Activated CD4-positive, CD25-positive, alpha-beta regulatory T cell treated with anti-CD3 and anti-CD28 coated beads, Interleukin-2, amount 50 U/mL, for 72 hours (primary cell): ENCODE measurements at places on chromosomes 3 and 15.

GRCh38 chr3:17074559-17074958 lies 189.8 kb downstream of the PLCL2 start:
- no peak for DNase-seq

- no peak for DNase-seq
Measured at GRCh38 chr3:107969994-107970819, 120.6 kb downstream of the CD47 start.

DNA sequence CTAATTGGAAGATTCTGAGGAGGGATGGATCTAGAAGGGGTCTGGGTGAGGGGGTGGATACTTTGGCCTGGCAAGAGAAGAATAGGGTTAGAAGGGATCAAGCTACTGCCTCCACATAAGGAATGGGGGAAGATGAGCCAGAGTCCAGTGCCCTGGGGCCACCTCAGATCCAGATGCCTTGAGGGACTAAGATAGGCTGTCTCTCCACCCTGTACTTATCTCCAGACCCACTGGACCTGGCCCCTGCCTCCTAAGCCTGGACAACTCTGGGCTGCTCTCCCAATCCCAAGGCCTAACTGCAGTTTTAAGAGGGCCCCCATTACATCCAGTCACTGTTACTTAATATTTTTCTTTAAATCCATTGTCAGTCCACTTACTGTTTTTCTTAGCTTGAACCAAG lies 2.0 kb downstream of the DVL3 start:
- DNase-seq: no peak

DNA sequence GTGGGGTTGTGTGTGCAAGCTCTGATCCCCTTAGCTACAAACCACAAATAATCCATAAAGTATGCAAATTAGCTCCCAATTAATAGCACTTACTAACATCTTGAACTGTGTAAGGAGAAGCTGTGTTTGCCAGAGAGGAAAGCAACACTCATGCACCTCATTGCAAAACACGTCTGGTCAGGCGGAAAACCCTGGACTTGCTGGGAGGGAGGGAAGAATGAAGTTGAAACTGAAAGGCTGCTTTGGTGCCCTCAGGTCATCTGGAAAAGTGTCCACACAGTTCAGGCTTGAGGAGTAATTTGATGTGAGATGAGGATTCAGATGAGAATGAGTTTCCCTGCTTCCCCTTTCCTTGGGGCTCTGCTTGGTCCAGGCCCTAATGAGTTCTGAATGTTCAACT lies 185.5 kb upstream of the ANKRD28 start:
- no peak for DNase-seq

DNA sequence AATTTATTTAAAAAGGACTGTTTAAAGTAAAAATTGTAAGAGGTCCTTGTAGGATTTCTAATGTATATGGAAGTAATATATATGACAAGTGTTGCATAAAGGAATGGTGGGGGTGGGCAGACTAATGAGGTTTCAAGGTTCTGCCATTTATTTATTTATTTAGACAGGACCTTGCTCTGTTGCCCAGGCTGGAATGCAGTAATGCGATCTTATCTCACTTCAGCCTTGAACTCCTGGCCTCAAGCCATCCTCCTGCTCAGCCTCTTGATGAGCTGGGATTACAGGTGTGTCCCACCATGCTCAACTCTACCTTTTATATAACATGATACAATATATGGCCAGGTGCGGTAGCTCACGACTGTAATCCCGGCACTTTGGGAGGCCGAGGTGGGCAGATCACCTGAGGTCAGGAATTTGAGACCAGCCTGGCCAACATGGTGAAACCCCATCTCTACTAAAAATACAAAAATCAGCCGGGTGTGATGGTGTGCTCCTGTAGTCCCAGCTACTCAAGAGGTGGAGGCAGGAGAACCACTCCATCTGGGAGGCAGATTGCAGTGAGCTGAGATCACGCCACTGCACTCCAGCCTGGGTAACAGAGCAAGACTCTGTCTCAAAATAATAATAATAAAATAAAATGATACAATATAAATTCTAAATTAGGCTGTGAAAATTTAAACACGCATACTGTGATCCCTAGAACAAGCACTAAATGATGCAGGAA lies 33.8 kb upstream of the IGF2BP2 start:
- DNase-seq: no peak

DNA sequence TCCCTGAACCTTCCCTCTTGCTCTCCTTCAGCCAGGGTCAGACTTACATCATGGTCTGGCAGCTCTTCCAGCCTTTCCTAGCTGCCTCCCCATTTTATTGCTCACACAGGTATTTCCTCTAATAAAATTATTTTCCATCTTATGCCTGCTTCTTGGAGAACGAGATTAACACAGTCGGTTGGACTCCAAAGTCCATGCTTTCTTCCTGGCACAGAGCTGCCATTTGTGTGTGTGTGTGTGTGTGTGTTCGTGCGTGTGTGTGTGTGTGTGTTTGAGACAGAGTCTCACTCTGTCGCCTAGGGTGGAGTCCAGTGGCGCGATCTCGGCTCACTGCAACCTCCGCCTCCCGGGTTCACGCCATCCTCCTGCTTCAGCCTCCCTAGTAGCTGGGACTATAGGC lies 15.5 kb downstream of the FSD2 start:
- DNase-seq: no peak

GRCh38 chr3:189449084-189449483 lies 182.1 kb upstream of the TP63 start:
- no peak for DNase-seq

DNA sequence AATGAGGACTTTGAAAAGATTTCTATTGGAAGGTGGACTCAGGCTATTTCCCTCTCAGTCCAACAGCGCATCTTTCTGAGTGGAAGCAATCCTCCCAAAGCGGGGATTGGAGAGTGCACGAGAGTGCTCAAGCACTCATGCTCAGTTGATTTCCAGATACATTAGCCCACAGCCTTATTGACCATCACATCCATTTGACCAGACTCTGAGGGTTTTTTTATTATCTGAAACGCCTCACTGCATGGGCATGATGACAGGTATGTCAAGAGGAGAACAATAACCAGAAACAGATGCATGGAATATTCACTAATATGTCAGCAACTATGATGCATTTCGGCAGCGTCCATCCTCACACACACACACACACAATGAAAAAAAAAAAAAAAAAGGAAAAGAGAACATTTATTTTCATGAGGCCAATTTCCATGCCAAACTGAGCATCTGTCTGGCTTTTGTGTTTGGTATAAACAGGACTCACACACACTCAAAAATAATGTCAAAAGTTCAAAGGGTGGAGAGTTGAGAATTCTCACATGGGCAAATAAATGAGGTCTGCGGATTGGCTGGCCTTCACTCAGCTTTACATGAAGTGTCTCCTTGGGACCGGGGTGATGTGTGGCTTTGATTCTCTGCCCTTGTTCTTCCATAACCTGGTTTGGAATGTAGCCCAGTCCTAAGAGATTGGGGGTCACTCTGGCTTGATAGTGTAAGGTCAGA lies 371.6 kb downstream of the MCTP2 start:
- DNase-seq: no peak

DNA sequence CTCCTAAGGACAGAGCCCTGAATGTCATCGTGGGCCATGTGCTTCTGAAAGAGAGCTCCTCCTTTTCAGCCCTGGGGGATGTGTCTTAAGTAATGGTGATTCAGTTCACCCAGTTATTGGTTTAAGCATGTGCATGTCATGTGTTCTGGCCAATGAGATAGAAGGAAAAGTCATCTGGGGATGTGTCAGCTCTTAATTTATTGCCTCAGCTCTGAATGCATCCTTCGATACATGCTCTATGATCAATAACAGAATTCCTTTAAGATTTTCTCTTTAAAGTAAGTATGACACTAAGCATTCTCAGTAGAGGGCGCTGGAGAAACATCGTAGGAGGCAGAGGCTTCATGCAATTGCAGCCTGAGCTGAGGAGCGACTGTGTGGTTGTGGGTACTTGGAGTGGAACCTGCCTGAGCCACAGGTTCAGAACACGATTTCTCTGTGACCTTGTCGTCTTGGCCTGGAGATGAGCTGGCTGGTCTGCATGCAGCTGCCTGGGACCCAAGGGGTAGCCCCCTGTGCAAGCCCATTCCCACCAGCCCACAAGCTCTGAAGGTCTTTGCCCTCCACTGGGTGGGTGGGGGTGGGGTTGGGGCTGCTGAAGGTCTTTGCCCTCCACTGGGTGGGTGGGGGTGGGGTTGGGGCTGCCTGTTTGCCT lies 69.5 kb downstream of the C3orf38 start:
- DNase-seq: no peak

GRCh38 chr3:143784446-143784845 lies 63.8 kb downstream of the SLC9A9 start:
- DNase-seq: no peak

- no peak for DNase-seq
Measured at GRCh38 chr15:81160312-81161159, 26.5 kb downstream of the CFAP161 start.

- DNase-seq: no peak
Measured at GRCh38 chr3:61505197-61505596, 56.2 kb upstream of the PTPRG start.

DNA sequence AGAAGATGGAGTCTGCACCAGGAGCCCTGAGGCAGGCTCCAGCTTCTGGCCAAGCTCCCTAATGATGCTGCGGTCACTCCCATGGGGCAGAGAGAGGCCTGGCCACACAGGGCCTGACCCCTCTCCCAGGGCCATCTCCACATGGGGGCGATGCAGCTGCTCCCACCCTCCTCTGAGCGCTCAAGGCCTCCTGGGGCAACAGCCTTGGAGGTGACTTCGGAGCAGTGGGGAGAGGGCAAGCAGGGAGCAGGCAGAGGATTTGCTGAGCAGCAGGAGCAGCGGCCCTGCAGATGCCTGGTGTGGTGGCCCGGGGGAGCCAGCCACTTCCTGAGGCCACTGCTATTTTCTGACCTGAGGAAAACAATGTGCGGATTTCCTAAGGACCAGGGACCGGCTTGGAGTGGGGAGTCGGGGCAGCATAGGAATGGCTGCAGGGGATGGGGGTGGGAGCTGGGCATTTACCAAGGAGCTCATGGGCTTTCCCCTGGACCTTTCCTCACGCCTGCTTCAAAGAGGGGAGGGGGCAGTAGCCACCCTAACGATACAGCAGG lies 81.6 kb upstream of the RPL32 start:
- no peak for DNase-seq

- no peak for DNase-seq
Measured at GRCh38 chr3:38980938-38981337, 70.8 kb downstream of the SCN11A start.

- no peak for DNase-seq
Measured at GRCh38 chr3:149214702-149215101, 6.9 kb downstream of the CP start.

GRCh38 chr3:186108106-186108940 lies 566 bp downstream of the ETV5 start:
- DNase-seq: peak; percentile 35

DNA sequence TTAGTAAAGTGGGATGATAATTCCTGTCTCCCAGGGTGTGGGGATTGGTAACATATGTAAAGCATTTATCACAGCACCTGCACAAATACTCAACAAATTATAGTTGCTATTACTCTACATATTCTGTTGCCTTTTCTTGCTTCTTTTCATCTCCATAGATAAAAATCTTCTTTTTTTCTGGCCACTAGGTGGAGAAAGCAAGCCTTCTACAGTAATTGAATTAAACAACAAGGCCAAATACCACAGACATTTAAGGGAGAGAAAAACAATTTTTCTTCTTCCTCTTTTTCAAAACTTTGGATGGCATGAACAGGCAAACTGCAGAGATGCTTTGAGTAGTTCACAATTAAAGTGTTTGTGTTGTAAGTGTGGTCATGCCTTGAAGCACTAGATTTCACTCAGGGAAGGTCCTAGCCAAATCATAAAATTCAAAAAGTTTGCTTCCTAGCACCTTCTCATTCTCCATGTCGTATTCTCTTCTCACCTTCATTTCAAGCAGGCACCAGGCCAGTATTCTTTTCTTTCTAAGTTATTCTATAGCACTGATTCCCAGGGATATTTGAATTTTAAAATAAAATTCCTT lies 493.4 kb upstream of the TGFBR2 start:
- DNase-seq: no peak

DNA sequence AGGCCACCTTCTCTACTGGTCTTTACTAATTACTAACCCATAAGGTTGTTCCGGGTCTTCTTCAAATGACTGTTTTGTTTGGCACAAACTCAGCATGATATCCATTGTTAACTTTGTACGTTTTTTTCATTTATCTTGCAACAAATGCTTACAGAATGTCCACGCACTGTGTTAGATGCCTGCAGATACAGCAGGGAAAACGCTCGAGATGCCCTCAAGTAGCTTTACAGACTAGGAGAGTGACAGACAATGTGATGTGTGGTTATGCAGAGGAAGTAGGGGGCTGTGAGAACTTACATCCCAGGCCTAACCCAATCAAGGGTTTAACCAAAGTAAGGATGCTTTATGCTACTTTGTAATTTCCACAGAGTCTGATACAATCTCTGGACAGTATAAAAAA lies 949 bp upstream of the RFC4 start:
- no peak for DNase-seq
